ENCODE measurements at places on chromosomes 1 and 21.

- peak; percentile 68 for DNase-seq
These were observed 794 bp upstream of the TOR3A start for GRCh38 chr1:179080866-179081686.

DNA sequence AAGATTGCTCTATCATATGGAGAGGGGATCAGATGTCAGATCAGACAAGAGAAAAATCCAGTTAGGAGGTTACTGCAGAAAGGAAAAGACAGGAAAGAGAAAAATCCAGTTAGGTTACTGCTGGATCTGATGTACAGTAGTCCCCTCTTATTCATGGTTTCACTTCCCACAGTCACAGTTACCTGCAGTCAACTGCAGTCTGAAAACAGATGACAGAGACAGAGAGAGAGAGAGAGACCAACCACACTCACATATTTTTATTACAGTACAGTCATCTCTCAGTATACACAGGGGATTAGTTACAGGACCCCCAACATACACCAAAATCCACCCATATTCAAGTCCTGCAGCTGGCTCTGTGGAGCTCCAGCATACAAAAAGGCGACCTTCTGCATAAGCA lies 29.3 kb downstream of the NUP133 start:
- no peak for DNase-seq

GRCh38 chr1:54275349-54275748 lies 75.4 kb downstream of the MRPL37 start:
- no peak for DNase-seq

DNA sequence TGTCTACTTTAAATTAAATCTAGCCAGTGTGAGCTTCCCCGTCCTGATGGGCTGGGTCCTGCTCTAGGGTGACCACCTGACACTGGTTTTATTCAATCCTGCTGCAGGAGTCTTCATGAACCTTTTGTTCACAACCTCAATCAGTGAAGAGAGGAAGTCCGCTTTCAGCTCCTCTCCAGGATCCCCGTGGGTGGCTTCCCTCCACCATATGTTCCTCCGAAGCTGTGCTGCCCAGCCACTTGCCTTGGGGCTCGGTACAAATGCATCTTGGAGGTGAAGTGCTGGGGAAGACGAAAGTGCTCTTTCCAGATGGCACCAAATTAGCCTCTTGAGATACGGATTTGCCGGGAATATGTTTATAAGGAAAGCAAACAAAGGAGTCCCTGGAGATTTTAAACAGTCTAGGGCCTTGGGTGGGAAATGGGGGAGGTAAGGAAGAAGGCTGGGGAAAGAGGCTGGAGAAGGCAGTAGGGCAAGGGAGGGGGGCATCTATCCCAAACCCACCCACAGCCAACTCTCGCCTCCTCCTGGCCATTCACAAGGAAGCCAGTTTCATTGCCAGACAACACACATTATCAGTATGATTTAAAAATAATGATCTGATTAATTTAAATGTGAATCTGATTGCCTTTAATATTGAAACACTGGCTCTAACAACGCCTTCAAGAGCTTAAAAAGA lies 430.8 kb downstream of the DISC1 start:
- no peak for DNase-seq

GRCh38 chr1:20188455-20188817 lies 2.1 kb upstream of the PLA2G2C start:
- no peak for DNase-seq

GRCh38 chr1:159222075-159222865 lies 17.6 kb downstream of the ACKR1 start:
- DNase-seq: no peak

- peak; percentile 41 for DNase-seq
These were observed 37.0 kb downstream of the CAPN8 start for GRCh38 chr1:223628233-223629125.

GRCh38 chr1:32681509-32681908 lies 21.1 kb downstream of the SYNC start:
- DNase-seq: no peak

DNA sequence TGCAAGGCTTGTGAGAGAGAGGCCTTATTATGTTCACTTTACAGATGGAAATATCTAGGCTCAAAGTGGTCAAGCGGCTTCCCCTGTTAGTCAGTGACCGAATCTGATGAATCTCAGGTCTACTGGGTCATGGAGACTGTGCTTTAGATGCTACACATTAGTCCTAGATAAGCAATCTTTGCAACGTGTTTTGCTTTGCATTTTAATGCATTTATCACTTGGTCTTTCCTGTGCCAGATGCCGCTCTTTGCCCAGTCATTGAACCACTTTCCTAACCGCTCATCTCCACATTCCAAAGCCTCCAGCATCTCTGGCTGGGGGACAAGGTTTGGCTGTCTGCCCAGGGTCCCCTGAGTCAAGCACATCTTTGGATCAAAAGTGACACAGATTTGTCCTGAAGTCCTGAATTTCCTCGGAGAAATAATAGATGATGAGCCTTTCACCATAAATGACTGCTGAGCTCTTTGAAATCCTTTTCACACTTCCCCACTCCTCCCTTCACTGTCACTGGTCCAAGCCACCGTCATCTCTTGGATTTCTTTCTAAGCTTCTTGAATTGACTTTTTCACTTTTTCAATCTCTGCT lies 96.0 kb upstream of the USP24 start:
- DNase-seq: no peak

- DNase-seq: no peak
These were observed 19.0 kb downstream of the FAM163A start for GRCh38 chr1:179761846-179762640.

GRCh38 chr1:83043244-83043643 lies 955.7 kb downstream of the TTLL7 start:
- no peak for DNase-seq

DNA sequence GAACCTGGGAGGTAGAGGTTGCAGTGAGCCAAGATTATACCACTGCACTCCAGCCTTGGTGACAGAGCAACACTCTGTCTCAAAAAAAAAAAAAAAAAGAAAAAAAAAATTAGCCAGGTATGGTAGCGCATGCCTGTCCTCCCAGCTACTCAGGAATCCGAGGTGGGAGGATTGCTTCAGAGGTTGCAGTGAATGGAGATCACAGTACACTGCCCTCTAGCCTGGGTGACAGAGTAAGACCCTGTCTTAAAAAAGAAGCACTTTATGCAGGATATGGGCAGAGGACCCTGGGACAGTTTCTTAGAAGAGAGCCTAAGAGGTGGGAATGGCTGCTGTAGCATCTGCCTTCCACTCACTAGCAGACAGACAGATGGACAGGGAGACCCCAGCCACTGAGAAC lies 23.0 kb downstream of the IQGAP3 start:
- no peak for DNase-seq

DNA sequence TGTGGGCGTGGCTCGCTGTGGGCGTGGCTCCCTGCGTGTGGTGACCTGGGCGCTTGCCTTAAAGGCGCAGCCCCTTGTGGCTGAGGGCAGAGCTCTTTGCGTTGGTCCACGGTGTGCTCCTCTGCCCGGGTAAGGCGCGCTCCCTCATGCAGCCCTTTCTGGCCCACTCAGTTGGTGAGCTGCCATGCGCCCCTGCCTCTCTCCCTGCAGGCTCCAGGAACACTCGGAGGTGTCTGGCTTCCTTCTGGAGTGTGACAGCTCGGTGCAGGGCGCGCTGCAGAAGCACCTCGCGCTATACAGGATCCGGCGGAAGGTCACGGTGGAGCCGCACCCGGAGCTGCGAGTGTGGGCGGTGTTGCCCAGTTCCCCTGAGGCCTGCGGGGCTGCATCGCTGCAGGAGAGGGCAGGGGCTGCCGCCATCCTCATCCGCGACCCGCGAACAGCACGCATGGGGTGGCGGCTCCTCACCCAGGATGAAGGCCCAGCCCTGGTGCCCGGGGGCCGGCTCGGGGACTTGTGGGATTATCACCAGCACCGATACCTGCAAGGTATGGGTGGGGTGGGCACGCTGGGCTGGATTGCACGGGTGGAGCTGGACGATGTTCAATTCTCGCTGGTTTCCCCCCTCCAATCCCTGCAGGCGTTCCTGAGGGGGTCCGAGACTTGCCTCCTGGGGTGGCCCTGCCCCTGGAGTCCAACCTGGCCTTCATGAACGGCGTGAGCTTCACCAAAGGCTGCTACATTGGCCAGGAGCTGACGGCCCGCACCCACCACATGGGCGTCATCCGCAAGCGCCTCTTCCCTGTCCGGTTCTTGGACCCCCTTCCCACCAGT lies 9.1 kb downstream of the IBA57 start:
- DNase-seq: peak; percentile 61

DNA sequence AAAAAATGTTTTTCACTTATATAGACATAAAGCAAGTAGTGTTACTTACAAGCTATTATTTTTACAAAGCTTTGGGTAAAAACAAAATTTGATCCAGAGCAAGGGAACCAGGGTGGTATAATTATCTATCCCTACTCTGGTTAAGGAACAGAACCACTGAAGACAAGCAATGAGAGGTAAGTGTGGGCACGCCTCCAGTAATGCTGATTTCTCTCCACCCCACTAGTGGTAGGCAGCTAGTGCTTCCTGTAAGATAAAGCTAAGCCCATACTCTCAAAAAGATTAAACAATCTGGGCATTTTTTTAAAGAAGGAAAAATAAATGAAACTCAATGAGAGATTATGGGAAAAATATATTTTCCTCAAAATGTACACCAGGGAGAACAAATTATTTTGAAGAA lies 22.1 kb downstream of the TFB2M start:
- no peak for DNase-seq

- no peak for DNase-seq
These were observed 532.5 kb downstream of the NCAM2 start for GRCh38 chr21:21530680-21531079.

- DNase-seq: no peak
These were observed 268.8 kb downstream of the KCTD3 start for GRCh38 chr1:215835951-215836350.

DNA sequence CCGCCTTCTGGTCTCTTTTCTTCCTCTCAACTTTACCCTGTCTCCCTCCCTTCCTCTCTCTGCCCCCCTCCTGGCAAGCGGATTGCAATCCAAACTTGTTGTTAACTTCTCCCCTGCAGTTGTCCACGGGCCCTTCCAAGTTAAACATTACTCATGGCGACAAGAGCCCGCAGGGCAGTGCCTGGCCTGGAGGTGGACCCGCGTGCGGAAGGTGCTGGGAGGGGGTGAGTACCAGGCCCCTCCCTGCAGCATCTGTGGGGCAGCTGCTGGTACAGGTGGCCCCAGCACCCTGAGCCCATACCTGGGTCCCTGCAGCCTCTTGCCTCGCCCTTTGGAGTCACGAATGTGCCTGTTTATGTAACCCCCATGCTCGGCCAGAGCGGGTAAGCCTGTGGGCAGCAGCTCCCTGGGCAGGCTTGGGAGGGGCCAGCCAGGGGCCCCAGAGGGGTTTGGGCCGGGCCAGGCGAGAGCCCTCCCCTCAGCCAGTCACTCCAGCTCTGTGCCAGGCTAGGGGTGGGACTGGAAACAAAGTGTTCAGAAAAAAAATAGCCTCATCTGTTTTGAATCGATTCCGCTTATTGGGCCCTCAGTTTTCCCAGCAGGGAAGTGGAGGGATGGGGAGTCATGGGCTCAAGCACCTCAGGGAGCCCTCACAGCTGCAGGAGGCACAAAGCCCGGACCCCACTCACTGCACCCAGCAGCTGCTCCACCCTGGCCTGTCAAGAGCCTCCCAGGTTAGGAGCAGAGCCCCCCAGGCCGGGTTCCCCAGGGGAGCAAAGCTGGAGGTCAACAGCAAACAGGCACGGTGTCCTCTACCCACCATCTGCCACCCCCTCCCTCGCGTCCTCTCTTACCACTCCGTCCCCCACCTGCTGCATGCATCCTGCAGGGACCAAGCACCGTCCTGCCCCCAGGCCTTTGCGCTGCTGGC lies 14.0 kb upstream of the FAAP20 start:
- DNase-seq: no peak

- DNase-seq: no peak
These were observed 860 bp downstream of the SDC3 start for GRCh38 chr1:30907481-30908315.

DNA sequence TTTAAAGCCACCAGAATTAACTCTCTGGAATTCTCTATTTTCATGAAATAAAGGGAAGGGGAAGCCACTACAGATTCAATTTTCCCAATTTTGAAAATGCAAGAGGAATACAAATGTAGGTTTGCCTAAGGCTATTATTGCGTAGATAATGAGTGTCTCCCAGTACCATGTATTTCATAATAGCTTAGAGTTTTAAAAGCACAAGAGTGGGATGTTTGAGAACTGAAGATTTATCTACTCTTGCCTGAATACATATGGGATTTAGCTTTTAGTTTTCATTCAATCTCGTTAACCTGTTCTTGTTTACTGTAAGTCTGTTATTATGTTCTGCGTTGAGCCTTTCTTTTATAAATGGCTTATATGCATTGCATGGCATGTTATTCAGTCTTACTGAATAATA lies 795.1 kb downstream of the BRINP3 start:
- DNase-seq: no peak

GRCh38 chr1:51926171-51926812 lies 47.8 kb upstream of the NRDC start:
- DNase-seq: no peak

DNA sequence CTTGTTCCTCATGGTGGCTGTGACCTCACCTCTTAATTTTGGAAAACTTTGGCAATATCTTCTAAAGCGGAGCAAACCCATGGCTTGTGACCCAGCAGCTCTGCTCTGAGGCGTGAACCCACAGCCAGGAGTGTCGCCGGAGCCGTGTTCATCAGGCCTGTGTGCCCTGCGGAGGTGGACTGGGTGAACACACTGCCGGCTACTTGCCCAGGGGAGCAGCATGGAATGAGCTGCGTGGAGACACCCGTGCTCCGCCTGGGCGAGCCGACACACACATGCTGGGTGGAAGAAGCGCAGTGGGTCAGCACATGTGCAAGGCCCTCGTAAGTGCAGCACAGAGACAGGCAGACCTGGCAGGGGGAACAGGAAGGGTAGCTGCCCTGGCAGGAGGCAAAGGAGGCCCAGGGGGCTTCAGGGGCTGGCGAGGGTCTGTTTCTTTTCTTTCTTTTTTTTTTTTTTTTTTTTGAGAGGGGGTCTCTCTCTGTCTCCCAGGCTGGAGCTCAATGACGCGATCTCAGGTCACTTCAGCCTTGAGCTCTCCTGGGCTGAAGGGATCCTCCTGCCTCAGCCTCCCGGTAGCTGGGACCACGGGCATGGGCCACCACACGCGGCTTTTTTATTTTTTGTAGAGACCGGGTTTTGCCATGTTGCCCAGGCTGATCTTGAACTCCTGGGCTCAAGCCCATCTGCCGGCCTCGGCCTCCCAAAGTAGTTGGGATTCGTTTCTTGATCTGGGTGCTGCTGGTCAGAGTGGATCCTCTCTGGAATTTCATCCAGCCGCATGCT lies 41.8 kb downstream of the AGPAT3 start:
- no peak for DNase-seq

- DNase-seq: no peak
These were observed 464.8 kb upstream of the USP24 start for GRCh38 chr1:55679971-55680370.

Data from CD4-positive, alpha-beta T cell treated with Interleukin-17A for 1 hour (primary cell).